ENCODE measurements at places on chromosomes 6 and 20.

- no peak for DNase-seq
Measured at GRCh38 chr6:111523484-111524167, 40.6 kb upstream of the REV3L start.

- no peak for DNase-seq
Measured at GRCh38 chr20:9999645-10000044, 35.1 kb upstream of the ANKEF1 start.

DNA sequence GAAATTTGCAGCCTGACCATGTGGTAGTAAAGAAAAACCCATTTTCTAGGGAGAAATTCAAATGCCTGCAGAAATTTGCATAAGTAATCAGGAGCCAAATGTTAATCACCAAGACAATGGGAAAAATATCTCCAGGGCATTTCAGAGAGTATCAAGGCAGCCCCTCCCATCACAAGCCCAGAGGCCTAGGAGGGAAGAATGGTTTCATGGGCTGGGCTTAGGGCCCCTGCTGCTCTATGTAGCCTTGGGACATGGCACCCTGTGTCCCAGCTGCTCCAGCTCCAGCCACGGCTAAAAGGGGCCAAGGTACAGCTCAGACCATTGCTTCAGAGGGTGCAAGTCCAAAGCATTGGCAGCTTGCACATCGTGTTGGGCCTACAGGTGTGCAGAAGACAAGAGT lies 117.2 kb upstream of the RALGAPA2 start:
- DNase-seq, result no peak

- no peak for DNase-seq
Measured at GRCh38 chr6:133966654-133967329, 13.8 kb downstream of the TBPL1 start.

DNA sequence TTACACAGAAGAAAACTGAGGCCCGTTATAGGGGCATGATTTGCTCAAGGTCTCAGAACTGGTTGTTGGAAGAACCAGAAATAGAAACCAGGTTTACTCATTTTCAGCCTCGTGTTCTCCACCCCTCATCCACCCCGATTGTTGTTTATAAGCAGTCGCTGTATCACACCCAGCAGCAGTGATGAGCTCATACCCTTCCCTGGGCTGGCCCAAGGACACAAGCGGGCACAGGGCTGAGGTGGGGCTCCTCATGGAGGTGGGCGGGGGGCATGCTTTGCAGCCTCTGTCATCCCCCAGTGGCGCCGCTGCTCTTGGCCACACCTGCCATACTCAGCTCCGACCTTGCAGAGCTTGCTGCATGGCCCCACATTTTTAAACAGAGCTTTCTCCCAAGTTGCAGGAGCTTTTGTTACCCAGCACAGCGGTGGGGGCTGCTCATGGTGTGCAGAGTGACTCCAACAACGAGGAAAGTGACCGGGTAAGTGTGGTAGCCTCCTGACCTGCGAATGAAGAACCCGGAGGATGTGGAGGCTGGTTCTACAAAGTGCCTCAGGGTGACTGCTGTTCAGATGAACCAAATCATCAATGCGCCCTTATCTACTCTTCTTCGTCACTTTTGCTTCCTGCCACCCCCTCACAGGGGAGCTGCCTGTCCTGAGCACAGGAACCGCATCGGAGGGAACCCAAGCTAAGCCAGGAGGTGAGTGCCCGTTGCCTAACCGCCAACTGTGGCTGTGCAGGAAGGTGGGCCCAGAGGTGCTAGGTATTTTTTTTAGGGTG lies 43.6 kb upstream of the NKX2-2 start:
- peak; percentile 24 for DNase-seq

DNA sequence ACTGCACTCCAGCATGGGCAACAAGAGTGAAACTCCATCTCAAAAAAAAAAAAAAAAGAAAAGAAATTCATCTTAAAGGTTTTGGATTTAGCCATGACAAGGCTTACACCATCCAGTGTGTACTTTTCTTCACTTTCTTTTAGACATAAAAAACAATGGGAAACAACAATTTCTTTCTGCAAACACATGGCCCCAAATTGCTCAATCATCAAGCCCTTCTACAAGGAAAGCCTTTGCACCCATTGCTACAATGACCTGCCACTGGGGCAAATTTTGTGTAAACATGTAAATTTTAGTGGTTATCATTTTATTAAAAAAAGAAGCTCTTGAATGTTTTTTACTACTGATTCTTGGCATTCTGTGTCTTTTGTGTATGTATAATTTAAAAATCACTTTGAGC lies 131.8 kb upstream of the QKI start:
- no peak for DNase-seq

DNA sequence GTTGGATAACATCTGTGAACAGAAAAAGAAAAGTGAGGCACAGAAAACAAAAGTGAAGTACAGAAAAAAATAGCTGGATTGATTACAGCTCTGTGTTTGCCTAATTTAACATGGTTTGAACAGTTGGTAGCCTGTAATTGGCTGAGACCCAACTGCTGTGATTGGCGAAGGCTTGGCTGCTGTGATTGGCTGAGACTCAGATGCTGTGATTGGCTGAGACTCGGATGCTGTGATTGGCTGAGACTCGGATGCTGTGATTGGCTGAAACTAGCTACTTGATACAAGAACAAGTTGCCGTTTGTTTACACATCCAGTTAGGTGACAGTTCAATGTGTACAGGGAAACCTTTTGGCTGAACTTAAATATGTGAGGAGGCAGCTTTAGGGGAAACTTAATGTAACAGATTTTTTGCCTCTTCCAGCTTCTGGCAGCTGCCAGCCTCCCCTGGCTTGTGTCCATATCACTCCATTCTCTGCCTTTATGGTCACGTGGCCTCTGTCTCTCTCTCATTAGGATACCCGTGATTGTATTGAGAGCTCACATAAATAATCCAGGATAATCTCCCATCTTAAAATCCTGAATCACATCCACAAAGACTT lies 223.4 kb upstream of the FOXA2 start:
- DNase-seq, result no peak

DNA sequence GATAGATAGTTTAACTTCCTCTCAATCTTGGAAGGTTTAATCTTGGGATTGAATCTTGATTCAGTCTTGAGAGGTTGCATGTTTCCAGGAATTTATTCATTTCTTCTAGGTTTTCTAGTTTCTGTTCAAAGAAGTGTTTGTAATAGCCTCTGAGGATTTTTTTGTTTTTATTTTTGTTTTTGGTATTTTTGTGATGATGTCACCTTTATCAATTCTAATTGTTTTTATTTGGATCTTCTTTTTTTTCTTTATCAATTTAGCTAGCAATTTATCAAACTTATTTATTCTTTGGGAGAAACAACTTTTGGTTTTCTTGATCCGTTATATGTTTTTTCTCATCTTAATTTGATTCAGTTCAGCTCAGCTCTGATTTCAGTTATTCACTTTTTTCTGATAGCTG lies 41.5 kb upstream of the ADGRB3 start:
- DNase-seq, result no peak

- DNase-seq, result no peak
Measured at GRCh38 chr6:33642897-33643296, 21.8 kb downstream of the ITPR3 start.

- DNase-seq, result no peak
Measured at GRCh38 chr6:26319405-26320128, 45.4 kb upstream of the BTN3A2 start.

- no peak for DNase-seq
Measured at GRCh38 chr6:124927806-124928205, 34.4 kb upstream of the RNF217 start.

DNA sequence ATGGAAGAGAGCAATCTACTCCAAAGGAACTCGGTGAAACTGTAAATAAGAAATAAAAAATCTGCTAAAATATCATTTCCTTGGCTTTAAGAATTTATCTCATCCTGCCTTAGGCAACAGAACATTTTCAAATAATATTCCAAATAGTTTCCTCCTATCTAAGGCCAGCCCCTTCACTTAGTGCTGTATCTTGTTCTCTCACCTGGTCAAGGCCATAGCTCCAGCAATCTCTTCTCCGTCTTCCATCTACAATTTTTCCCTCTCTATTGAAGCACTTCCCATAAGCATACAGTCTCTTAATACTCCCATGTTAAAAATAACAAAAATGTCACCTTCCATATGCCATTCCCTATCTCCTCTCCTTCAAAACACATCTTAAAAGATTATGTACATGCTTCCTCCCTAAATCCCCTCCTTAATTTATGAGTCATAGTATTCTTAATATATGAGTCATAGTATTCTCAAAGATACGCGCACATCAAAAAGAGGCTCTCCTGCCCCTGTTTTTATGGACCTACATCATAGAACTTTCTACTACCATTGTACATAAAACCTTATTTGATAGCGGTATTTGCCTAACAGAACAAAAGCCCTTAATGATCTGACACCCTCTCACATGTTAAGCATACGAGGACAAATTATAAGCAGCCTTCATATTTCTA lies 146.9 kb downstream of the PDE10A start:
- no peak for DNase-seq

GRCh38 chr6:25596928-25597818 lies 54.8 kb upstream of the SCGN start:
- no peak for DNase-seq

- DNase-seq, result no peak
Measured at GRCh38 chr6:38804358-38804757, 89.2 kb downstream of the DNAH8 start.

GRCh38 chr6:23534351-23534750 lies 591.7 kb upstream of the NRSN1 start:
- DNase-seq, result no peak

GRCh38 chr6:150865043-150865405 lies 478 bp upstream of the MTHFD1L start:
- no peak for DNase-seq

DNA sequence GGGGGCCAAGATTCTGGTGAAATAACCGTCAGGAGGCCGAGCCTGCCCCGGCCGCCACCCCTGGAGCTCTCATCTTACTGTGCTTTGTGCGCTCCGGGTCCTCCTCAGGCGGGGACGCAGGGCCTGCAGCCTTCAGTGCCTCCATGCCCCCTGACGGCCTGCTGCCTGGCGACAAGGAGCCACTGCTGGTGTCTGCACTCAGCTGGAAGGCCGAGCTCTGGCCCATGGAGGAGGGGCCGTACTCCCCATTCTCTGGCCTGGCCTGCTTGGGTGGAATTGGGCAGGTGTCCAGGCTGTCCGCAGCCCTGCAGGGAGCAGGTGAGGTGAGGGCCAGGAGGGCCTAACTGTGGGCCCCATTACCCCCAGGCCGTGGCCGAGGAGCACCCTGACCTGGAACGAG lies 5.3 kb downstream of the ZNF512B start:
- DNase-seq, result no peak

- DNase-seq, result no peak
Measured at GRCh38 chr6:11276911-11277274, 44.4 kb upstream of the NEDD9 start.

GRCh38 chr20:53215166-53215565 lies 243.0 kb downstream of the TSHZ2 start:
- DNase-seq, result no peak

DNA sequence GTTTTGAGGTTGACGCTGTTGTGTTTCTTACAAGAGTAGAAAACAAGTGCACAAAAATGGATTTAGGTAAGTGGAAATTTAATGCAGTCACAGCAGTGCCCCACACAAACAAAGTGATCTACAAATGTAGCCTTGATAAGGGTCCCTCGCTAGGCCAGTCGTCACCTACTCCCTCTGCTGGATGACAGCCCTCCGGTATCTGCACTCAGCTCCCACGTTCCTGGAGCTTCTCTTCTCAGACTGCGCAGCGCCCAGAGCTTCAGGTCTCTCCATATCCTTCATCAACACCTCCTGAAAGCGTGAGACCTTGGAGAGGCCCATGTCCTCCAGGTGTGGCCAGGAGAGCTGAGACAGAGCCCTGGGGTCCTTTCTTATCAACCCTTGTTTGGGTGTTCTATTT lies 58.3 kb upstream of the MAP3K4 start:
- DNase-seq, result no peak

DNA sequence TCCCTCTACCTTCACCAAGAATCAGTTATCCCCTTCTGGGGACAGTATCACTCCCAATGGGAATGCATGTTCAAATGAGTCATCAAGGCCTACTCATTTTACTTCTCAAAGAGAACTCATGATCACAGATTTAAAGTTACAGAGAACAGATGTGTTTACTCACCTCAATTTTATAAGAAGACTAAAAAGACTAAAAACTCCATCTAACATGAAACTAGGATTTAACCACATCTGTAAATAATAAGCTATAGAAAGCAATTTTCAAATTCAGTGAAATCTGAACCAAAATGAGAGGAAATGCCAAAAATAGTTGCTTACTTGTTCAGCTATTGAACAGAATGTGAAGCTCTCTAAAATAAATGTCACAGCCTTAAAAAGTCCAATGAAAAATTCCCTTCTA lies 300.1 kb upstream of the KCNQ5 start:
- no peak for DNase-seq

- DNase-seq, result no peak
Measured at GRCh38 chr6:165962366-165962765, 205.3 kb downstream of the TBXT start.

DNA sequence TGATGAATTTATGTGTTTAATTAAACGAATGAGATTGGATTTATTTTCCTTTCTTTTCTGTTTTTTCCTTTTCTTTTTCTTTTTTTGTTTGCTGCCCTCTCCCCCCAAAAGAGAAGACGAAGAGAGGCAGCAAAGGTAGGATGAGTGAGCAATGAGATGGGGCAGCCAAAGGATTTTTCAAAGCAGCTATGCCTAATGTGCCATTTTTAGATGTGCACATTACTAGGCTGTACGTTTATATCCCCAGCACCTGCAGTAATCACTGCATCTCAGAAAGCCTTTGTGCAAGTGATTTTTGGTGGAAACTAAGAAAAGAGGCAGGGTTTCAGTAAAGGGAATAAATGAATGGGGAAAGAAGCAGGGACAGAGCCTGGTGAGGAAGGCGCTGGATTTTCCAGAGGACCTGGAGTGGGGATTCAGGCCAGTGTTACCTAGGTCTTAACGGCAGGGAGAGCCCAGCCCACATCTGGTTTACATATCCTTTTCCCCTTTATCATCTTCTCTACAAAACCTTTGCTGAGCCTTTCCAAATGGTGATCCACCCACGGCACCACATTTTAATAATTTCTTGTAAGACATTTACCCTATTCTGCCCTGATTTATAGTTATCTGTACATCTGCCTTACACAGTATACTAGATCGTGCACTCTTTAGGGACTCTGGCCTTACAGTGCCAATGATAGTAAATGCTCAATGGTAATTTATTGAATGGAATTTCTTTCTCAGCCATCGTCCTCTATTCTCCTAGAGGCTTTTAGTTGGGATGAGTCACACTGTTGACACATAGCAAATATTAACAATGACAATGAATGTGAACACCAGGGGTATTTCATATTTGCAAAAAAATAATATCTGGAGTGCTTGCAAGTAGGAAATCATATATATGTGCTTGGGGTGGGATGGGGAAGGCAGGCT lies 38.3 kb upstream of the ATXN1 start:
- no peak for DNase-seq

DNA sequence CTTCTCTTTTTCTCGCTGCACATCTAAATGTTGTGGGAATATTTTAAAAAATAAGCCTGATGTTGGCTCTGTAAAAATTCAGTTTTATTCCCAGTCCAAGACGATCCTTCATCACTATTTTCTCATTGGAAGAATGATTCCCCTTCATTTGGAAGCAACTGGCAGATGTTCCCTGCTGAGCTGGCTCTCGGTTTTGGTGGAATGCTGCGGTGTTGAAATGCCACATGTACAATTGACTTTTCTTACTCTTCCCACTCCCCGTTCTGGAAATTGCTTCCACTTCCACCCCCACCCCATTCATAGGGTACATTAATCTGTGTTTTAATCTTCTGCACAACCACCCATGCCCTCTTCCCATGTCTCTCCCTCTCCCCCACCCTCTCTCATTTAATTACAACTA lies 496.3 kb upstream of the MAP3K7 start:
- DNase-seq, result no peak
